ENCODE measurements at places on chromosomes 11 and 22.
A peak's percentile ranks its signal among the peaks of the same experiment; 100 is the strongest.

DNA sequence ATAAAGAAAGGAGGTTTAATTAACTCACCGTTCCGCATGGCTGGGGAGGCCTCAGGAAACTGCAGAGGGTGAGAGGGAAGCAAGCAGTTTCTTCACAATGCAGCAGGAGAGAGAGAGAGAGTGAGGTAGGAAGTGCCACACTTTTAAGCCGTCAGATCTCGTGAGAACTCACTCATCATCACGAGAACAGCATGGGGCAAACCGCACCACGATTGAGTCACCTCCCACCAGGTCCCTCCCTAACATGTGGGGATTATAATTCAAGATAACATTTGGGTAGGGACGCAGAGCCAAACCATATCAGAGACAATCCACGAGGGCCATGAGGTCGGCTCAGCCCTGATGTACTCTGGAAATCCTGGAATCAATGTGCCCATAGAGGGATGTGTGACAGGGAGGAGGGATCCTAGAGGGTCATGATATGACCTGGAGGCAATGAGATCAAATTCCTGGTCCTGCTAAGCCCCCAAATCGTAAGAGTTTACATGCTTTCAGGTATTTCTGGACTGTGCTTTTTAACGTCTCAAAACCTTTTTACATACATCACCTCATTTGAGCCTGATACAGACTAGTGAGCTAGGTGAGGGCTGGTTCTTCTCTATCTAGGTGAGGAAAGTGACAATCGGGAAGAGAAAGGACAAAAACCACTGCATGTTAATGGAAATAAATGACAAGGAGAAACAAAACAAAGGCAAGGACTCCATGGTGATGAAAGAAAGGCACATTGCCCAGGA is 19.5 kb upstream of the RASSF10 start:
- no peak for DNase-seq

GRCh38 chr11:28767574-28767973 is 659.4 kb downstream of the METTL15 start:
- DNase-seq, result peak; percentile 93

DNA sequence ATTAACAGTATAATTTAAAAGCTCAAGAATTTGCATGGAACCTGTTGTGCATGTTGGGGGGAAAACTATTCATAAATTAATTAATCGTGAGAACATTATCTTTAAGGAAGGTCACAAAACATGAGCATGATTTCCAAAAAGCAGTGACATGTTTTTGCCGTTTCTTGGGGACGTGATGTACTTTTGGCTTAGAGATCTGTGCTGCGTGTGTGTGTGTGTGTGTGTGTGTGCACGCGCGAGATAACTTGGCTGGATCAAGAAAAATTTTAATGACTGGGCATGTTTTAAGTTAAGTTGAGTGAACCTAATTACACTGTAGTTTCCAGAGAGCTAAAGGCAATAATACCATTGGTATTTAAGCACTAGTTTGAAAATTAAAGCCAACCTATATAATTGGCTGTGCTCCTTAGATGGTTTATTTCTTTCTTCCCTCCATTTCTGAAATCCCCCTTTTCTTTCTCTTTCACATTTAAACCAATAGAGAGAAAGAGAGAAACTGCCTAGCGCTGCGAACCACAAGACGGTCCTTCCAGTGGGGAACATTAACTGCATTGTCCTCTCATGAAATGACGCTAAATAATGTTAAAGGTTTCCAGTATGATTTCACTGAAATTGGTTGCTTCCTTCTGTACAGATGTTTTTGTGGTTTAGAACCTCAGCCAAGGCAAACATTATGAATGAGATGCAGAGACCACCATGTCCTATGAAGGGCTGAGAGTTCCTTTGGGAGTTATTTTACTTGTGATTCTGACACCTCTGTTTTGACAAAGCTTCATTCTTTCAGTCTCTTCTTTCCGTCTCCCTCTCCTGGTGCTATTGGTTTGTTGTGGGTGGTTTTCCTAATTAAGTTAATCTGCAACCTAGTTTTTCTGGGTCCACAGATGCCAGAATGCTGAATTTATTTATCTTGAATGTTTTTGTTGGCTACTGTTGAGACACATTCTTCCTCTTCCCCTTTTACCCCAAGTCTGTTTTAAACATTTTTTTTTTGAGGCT is 51.7 kb downstream of the ZBTB16 start:
- no peak for DNase-seq

- DNase-seq, result no peak
Measured at GRCh38 chr22:29722587-29722986, 2.8 kb downstream of the CABP7 start.

DNA sequence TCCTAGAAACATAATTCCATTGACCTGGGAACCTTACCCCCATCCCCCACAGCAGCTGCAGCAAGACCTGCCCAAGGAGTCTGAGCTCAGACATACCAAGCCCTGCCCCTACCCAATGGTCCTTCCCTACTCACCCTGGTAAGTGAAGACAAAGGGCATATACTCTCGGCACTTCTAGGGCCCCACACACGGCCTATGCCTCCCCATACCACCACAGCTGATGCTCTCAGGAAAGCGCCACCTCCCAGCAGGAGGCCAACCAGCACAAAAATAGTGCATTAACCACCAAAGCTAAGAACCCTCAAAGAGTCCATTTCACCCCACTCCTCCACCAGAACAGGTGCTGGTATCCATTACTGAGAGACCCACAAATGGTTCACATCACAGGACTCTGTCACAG is 74.4 kb upstream of the GUCY1A2 start:
- no peak for DNase-seq

DNA sequence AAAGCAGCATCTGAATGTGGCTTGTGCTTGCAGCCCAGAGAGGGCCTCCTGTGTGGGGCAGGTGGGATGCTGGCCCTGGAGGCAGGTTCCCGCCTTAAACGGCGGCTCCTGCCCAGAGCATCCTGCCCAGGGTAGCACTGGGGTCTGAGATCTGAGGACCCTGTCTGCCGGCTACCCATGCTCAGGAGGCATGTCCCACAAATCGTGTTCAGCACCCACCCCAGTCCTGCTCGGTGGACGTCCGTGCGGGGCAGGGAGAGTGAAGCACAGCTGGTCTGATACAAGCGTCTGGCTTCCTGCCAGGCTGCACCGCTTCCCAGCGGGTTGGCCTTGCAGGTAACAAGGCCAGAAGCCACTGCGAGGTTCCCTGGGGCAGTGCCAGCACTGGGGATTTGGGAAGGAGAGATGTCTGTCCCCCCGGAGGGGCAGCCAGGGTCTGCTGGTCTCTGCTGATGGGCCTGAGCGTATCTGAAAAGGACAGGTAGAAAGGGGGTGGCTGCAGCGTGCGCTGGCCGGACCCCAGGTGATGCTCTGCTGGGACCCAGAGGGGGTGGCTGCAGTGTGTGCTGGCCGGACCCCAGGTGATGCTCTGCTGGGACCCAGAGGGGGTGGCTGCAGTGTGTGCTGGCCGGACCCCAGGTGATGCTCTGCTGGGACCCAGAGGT is 3.6 kb downstream of the TRABD start:
- no peak for DNase-seq

- DNase-seq, result no peak
Measured at GRCh38 chr11:12100841-12101242, 9.5 kb upstream of the MICAL2 start.

Data from astrocyte (in vitro differentiated cells and primary cell).